ENCODE measurements at places on chromosomes 1 and 21.

DNA sequence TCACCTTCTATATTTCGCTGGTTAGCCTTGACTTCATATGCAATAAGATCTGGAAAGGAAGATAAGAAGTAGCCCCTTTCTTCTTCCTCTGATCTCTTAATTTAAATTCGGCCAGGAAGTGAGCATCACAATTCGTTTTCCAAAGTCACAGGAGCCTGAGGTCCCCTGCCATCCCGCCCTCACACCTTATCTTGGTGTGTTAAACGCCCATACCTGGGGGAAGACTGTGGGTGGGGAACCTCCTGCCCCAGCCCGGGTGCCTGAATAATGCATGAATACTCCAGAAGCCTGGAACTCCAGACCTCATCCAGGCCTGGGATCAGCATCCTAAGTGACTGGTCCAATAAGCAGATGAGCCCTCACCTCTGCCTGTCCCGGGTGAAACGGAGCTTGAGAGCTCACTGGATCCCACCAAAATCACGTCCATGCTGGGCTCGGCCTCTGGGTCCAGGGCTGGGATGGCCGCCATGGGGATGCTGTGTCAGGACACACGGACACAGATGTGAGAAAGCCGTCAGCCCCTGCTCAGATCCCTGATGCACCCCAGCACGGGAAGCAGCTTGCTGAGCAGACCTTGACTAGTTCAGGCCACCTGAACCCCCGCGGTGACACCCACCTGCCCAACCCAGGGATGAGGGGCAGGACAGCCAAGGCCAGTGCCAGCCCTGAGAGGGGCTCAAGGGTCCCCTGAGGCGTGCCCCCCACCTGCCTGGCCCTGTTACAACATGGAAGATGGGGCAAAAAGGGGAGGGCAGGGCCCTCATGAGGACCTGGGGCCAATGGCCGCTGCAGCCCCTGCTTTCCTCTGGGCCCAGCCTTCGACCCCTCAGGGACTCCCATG lies 686 bp downstream of the DNMT3L start:
- no peak for DNase-seq

DNA sequence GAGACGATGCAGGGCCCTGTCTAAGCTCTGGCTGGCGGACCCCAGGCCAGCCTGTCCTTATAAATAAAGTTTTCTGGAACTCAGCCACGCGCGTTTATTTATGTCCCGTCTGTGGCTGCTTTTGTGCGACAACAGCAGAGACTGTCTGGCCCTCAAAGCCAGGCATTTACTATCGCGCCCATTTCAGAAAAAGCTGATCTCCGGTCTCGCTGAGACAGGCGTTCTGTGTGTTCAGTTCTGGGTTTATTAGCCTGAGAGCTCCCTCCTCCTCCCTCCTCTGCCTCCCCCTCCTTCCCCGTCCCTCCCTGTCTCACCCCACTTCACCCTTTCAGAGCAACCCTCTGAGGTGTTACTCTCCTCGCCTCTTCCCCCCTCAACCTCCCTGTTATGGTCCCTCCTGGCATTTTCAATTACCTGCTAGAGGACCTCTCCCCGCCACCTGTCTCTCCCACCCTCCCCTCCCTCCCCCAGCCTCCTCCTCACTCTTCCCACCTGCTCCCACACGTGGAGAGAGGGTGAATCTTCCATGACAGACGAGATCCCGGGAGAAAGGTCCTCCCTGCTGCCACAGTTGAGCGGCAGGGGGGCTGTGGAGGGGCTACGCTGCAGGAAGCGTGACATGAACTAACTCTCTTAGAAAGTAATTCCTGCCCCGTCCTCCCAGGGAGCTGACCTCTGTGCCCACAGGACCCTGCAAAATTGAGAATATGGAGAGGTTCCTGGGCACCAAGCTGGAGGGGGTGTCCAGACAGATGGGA lies 59.9 kb downstream of the SPSB1 start:
- DNase-seq, result no peak

DNA sequence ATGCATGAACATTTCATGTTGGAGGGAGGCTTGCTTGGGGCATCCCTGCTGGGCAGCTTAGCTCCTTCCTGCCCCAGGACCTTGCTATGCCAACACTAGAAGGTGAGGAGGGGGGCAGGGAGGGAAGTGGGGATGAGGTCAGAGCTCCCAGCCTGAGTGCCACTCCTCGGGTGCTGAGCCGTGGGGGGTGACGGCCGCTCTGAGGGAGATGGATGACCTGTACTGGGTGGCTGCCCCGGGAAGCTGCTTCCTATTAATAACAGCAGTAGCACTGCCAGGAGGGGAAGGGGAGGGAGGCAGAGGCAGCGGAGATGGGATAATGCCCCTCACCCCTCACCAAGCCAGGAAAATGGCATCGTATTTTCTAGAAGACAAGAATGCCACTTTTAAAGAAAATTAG lies 60.6 kb downstream of the UBIAD1 start:
- no peak for DNase-seq

DNA sequence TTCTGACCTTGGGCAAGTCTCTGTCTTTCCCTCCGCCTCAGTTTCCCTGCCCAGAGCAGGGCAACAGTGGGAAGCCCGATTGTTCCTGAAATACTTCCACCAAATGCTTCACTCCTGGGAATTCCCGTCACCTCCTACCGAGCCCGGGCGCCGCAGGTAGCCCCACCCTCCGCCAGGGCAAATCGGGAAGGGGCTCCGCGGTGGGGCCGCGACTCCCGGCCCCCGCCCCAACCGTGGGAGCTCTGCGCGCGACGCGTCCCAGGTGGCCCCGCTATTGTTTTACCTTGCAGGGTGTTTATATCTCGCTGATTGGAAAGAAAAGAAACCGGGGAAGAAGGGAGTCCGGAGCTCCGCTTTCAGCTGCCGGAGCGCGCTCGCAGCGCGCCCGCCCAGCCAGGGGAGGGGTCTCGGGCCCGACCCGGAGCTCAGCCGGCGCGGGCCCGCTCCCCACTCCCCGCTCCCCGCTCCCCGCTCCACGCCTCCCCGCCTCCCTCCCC lies 407 bp downstream of the IGSF3 start:
- DNase-seq, result no peak

DNA sequence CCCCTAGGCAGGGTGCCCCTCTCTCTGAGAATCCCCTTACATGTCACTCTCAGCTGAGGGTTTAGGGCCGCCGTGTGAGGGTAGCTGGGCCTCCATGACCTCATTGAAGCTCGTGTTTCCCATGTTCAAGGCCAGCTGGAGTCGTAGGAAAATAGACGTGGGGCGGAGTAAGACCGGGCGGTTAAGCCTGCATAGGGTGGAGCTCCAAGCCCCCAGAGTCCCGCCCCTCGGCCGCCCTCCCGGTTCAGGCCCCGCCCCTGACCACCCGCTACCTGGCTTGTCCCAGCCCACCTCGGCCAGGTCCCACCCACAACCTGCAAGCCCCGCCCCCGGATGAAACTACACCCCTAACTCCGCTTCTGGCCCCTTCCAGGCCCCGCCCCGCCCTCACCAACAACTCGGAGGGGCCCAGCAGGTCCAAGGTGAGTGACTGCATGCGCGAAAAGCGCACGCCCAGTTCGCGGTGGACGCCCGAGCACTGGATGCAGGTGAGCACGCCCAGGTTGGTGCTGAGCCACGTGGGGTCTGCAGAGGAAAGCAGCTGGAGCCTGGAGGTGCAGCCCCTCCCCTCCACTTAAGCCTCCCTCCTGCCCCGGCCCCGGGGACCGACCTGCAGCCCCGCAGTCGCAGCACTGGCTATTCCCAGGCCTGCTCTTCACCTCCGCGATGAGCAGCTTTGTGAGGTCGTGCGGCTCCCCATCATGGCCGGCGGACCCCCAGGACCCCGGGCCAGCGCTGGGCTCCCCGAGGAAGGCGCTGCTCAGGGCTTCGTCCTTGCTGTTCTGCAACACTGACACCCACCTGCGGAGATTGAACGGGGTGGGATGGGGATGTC lies 12.2 kb upstream of the TCEA3 start:
- DNase-seq, result no peak

DNA sequence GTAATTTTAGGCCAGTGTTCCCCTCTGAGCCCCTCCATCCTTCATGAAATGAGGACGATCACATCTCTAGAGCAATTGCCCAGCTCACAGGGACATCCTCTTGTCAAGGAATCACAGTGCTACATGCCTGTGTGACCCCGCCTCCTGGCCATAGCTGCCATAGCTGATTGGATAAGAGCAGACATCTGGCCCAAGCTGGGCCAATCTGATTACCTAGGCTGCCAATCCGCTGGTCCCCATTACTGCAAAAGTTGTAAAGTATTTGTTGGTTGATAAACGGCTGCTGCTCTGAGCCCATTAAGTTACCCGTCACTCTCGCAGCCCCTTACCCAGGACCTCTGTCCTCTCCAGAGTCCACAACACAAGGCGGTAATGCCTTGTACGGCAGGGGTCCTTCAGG lies 8.3 kb downstream of the NT5C1A start:
- no peak for DNase-seq

GRCh38 chr1:158334526-158335212 lies 3.3 kb upstream of the CD1B start:
- no peak for DNase-seq

GRCh38 chr21:33259995-33260394 lies 6.2 kb upstream of the IL10RB start:
- no peak for DNase-seq

GRCh38 chr1:19130468-19130867 lies 79.6 kb downstream of the UBR4 start:
- DNase-seq, result no peak

DNA sequence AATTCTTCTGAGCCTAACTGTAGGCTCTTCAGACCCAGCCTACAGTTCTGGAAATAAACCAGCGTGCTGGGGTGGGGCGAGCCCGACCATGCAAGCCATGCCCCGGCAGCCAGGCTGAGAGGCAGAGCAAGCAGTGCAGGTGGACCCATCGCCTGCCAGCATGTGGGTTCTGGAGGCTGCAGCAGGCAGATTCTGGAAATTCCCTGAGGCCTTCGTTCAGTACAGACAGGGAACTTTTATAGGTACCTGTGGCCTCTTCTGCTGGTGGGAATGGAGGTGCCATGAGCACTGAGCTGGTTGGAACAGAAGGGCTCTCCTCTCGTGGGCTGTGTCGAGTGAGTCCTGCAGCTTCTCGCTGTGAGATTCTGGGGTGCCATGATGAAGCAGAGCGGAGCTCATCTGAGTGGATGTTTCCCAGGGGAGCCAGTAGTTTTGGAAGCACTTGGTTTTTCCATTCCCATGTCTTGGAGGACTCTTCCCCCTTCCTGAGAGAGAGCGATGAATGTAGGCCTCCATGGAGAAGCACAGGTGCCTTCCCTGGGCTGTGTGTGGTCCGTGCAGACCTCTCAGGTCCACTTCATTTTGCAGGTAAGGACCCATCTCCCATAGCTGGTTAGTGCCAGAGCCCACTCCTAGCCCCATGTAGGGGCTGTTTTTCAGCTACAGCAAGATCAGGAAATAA lies 94.1 kb downstream of the PCBP3 start:
- DNase-seq, result no peak

DNA sequence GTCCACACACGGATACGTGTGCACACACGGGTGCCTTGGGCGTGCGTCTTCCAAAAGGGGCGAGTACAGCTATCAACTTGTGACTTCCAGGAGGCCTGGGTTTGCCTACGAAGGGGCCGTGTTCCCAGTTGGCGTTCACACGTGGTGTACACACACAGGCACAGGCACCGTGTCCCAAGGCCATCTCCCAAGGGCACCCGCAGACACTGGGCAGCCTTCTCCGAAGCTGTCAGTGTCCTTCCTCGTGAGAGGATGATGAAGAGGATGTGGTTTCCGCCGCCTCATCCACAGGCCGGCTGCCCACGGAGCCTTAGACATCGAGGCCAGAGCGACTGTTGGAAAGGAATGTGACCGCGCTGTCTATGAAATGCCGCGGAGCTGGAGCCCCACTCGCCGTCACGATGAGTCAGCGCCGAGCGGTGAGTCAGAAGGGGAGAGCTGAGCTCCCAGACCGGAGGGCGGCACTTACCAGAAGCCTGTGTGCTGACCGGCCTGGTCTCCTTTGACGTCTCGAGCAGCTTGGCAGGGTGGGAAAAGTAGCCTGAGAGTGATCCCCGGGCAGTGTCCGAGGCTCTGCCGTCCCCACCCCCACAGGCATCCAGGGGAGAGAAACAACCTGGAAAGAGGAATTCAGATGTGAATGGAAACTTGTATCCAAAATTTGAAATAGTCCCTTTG lies 141.4 kb upstream of the ARHGEF16 start:
- peak; percentile 98 for DNase-seq

GRCh38 chr1:29243871-29244200 lies 7.5 kb downstream of the PTPRU start:
- DNase-seq, result peak; percentile 83

DNA sequence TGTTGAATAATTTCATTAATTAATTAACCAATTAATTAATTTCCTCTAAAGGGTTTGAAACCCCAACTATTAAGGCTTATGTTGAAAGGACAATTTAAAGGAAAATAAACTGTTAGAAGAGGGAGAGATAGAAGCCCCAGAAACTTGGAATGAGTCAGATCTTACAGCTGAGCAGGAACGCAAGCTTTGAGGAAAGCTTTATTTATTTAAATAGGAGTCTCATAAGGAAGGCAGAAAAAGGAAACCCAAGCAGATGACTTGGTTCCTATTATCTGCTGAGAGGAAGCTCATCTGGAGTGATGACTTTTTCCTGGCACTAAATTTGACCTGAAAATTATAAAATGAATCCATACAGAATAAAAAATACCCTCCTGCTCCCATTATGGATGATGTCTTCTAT lies 105.1 kb downstream of the ROR1 start:
- DNase-seq, result peak; percentile 67

- no peak for DNase-seq
Observed at GRCh38 chr1:214466403-214467077, 84.9 kb downstream of the PTPN14 start.

- DNase-seq, result peak; percentile 8
Observed at GRCh38 chr1:154520333-154520732, 18.1 kb upstream of the SHE start.

DNA sequence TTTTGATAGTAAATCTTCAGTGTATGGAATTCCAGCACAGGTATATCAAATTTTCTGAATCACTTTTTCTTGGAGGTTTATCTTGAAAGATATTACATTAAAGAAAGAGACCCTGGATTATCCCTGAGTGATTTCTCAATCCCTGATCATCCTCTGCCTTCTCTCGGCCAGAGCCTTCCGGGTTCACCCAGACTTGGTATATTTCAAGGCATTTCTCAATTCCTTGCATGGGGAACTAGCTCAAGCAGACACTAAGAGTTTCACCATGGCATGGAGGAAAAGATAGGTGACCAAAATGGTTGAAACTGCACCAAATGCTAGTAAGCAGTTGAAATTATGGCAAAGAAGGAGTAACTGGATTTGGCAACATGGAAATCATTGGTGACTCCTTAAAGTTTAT lies 5.7 kb downstream of the VAMP4 start:
- DNase-seq, result no peak

GRCh38 chr1:27471477-27471876 lies 18.5 kb downstream of the WASF2 start:
- DNase-seq, result no peak

DNA sequence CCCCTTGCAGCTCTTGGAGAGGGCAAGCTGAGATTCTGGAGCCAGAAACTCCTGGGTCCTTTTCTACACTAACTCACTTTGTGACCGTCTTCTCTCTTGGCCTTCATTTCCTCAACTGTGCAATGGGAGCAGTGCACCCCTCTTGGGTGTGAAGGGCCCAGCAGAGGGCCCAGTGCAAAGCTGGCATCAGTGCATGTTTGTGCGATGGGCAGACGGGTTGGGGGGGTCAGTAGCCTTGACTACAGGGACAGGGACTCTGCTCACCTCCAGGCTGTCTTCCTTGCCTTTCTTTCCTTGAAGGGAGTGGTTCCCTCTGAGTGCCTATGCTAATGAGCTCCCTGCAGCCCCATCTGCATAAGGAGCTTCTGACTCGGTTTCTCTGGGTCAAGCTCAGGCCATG lies 51.0 kb downstream of the EDN2 start:
- no peak for DNase-seq

- peak; percentile 8 for DNase-seq
Observed at GRCh38 chr21:41367301-41367944, 5.6 kb downstream of the MX2 start.
